Caco-2 (cell line): ENCODE measurements at places on chromosomes 7 and 10.

DNA sequence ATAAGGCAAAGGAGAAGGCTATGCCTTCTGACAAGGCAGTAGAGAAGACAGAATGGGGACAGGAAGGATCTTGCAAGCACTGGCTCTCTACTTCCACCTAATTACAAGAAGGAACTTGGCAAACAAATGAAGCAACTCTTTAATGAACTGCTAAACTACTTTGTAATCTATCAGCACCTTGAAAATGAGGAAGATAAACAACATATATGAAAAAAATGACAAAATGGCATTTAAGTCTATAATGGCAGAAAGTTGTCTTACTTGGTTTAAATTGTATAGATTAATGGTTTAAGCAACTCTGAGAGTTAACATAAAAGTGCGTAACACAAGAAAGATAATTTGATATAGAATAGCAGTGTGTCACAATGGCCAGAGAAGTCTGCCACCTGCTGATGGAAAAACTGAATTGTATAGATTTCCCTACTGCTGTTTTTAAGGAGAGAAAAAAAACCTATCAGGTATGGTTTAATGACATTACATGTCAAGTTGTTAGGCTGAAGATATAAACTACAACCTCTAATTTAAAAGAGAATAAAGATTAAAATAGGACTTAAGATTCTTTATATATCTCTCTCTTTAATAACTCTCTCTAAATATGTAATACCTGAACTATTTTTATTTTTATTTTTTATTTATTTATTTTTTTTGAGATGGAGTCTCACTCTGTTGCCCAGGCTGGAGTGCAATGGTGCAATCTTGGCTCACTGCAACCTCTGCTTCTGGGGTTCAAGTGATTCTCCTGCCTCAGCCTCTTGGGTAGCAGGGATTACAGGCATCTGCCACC, 11.8 kb downstream of the NT5C3A start:
- peak; percentile 60 for DNase-seq

DNA sequence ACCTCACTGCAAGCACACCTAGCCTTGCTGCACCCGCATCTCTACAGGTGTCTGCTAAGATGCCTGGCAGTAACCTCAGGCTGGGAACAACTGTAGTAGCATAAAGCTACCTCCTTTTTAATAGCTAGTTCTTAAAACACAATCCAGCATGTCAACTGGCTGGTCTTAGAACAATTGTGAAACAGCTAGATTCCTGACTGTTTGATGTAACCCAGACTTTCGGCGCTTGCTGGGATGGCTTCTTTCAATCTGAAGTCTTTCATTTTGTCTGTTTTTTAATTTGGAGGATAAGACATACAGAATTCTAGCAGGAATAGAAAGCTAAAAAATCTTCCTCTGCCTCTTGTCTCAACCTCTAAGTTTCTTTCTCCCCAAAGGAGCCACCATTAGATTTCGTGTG, 59.8 kb downstream of the GSDME start:
- no peak for DNase-seq

- DNase-seq = no peak
Measured at GRCh38 chr7:143188994-143189393, 5.8 kb downstream of the TAS2R39 start.

DNA sequence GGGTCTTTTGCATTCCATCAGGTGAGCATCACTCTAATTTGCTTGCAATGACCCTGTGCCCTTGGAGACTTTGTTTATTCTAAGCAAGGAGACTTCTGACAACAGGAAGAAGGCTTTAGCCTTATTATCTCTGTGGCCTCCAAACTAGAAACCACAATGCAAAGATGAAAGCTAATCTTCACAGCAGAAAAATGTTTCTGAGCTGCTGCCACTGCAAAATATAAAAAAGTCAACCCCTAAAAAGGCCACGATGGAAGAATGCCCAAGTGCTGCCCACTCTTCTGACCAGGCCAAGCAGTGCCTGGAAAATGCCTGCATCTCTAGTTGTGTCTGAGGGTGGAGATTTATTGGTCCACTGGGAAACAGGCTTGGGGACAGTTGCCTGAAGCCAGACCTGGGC, 299.9 kb downstream of the C7orf25 start:
- no peak for DNase-seq

GRCh38 chr10:3785851-3786271, 852 bp upstream of the KLF6 start:
- peak; percentile 54 for DNase-seq

DNA sequence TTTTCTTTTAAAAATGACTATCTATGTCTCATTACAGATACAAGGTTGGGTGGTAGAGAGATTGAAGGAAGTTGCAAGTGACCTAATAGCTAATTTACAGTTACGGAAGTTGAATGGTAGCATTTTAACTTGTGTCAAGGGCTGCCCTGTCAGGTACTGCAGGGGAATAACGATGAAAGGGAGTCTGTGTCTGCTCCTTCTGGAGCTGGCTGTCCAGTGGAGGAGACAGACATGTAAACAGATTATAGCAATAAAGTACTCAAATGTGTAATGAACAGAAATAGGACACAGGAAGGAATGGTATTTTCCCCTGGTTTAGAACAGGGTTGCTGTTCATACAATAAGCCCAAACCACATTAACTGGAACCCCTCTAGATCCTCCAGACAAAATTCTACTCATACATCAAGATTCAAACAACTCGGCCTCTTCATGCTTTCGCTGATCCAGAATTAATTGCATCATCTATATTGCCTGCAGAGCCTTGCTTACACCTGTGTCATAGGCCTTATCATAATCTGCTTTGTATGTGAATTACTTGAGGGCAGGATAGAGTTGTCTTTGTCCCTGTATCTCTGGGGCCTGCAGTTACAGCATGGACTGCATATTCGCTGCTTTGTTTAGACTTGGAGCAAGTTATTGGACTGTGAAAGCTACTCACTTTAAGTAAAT, 42.8 kb downstream of the AUTS2 start:
- no peak for DNase-seq

GRCh38 chr7:112880818-112881418, 90.7 kb upstream of the TMEM168 start:
- DNase-seq = no peak

- DNase-seq = no peak
Measured at GRCh38 chr10:57098146-57098545, 737.1 kb upstream of the ZWINT start.

- DNase-seq = no peak
Measured at GRCh38 chr7:51482976-51483375, 166.4 kb upstream of the COBL start.

- DNase-seq = no peak
Measured at GRCh38 chr7:5694221-5694754, 87.2 kb downstream of the RNF216 start.

DNA sequence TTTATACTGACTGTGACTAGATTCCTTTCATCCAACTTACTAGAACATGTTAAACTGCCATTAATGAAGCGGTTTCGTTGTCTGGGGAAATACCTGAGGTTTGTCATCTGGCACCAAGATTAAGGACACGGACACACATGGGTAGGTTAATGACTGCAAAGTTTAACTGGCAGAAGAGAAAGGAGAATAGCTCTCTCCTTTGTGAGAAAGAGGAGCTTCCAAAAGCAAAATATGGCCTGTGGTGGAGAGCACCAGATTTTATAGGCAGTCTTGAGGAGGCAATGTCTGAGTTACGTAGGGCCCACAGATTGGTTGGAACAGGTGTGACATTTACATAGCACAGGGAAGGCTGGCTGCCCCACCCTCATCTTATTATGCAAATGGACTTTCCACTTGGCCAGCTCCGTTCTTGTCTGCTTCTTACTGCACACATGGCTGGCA, 1193.0 kb upstream of the CELF2 start:
- peak; percentile 37 for DNase-seq
